ENCODE measurements at places on chromosomes 3 and 15.

- DNase-seq, result no peak
These were observed 11.0 kb upstream of the GHRL start for GRCh38 chr3:10303785-10304184.

- no peak for DNase-seq
These were observed 580.0 kb downstream of the ZNF385D start for GRCh38 chr3:21170964-21171363.

- DNase-seq, result no peak
These were observed 139.0 kb downstream of the P3H2 start for GRCh38 chr3:189981668-189982067.

DNA sequence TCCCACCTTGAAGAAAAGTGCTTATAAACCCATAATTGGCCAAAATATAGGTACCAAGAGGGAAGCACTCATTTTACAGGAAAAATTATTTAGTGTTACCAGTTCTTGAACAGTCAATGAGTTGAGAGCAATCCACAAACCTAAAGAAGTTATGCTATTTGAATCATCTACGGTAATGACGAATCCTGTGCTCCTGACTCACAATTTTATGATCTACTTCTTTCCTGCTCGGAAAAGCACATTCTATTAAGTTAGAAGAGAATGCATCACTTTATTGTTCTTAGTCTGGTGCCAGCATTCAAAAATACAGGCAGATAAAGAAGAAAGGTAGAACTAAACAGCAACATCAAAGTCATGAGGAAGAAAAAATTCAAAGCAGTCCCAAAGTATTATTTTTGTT lies 33.2 kb downstream of the CHRM5 start:
- no peak for DNase-seq

GRCh38 chr15:101329309-101329863 lies 34.3 kb upstream of the SNRPA1 start:
- no peak for DNase-seq

GRCh38 chr3:181718987-181719911 lies 7.5 kb downstream of the SOX2 start:
- DNase-seq, result no peak

DNA sequence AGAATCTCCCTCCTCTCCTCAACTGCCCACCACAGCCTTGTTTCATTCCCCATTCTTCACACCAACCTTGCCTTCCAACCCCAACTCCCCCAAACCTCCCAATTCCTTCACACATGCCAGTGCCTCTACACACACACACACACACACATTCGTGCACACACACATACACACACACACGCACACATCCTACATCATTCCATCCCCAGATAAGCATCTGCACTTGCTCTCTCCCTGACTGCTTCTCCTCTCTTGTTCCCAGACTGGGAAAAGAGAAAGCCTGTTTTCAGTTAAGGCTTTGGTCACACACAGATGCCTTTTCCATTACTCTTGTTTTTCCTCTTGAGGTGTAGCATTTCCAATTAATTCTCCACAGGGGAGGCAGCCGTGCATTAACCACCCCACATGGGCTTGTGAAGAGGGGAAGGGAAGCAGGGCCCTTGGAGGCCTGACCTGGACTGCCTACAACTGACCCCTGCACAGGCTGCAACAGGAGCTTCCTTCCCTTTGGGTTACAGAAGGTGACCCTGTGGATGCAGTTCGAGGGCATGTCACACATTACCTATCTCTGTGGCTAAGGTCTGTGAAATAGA lies 32.0 kb upstream of the BOC start:
- no peak for DNase-seq

- DNase-seq, result no peak
These were observed 78.3 kb downstream of the TPRA1 start for GRCh38 chr3:127512256-127512655.
